Stimulated activated CD8-positive, alpha-beta memory T cell treated with anti-CD3 and anti-CD28 coated beads, Interleukin-12 subunit alpha, Interleukin-12 subunit beta, amount 100 ng/mL, for 4 hours (primary cell): ENCODE measurements at places on chromosomes 5 and 9.

- DNase-seq = no peak
Measured at GRCh38 chr9:87585123-87585855, 87.6 kb downstream of the DAPK1 start.

GRCh38 chr5:157917899-157918809 lies 59.2 kb upstream of the CLINT1 start:
- DNase-seq = peak; percentile 22

DNA sequence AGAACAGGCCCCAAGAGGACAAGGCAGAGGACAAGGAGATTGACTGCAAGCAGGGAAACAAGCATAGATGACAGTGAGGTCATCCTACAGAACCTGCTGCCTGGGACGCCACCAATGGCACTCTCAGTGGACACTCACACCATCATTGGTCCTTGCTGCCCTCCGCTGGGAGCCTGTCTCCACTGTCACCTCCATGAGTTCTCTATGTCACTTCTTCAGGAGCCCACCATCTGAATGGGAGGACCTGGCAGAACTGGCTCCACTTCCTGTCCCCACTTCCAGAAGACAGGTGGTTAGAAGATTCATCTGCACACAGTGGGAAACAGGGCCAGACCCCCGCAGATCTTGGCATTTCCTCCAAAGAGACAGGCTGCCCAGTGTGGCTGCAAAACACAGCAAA lies 188.9 kb downstream of the HSD17B3 start:
- no peak for DNase-seq

DNA sequence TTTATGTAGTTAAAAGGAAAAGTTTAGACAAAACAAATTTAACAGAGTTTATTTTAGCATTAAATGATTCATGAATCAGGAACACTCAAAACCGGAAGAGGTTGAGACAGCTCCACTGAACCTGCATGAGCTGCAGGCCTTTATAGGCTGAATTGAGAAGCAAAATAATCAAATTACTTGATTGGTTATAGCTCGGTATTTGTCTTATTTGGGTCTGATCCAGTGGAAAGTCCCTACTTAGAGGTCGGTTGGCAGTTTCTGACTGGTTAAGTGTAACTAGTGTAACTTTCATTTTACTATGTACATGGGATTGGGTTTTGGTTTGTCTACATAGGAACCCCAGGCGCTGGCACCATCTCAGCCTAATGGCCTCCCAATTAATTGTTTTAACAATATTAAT lies 74.1 kb upstream of the PIK3R1 start:
- no peak for DNase-seq

GRCh38 chr9:68488126-68488525 lies 52.6 kb downstream of the TMEM252 start:
- no peak for DNase-seq

- no peak for DNase-seq
Measured at GRCh38 chr5:135205632-135206349, 171.8 kb upstream of the PITX1 start.
